PC-9 (cell line): ENCODE measurements at places on chromosomes 7 and 10. TPM values are rescaled to one million over a fixed set of nuclear protein-coding genes. Genes with fewer than 3 reads are reported as not detected.

The HNRNPA2B1 gene
- 526 and 792 TPM in 2 replicates for total RNA-seq

The TUBAL3 gene
- total RNA-seq: 0.35 and 0.52 TPM in 2 replicates

The CH25H gene
- not detected in 2 replicates for total RNA-seq

The SPDYE16 gene
- total RNA-seq: not detected in 2 replicates

The TRPV6 gene
- total RNA-seq: 13.5 and 14.7 TPM in 2 replicates

The IPMK gene
- 6.9 and 11.1 TPM in 2 replicates for total RNA-seq

The COBL gene
- total RNA-seq: 49.4 and 51.4 TPM in 2 replicates

The CTAGE4 gene
- total RNA-seq: 5.8 and 8.2 TPM in 2 replicates

The MYL10 gene
- total RNA-seq: not detected in 2 replicates

The ADCYAP1R1 gene
- not detected in 2 replicates for total RNA-seq

The ADAM22 gene
- 13.0 and 14.0 TPM in 2 replicates for total RNA-seq

The GPR15LG gene
- not detected in 2 replicates for total RNA-seq

The HABP2 gene
- total RNA-seq: not detected in 2 replicates

The ACTR3C gene
- 24.1 and 34.5 TPM in 2 replicates for total RNA-seq

The CASTOR2 gene
- 35.2 and 49.1 TPM in 2 replicates for total RNA-seq

The TMEM139 gene
- total RNA-seq: 89.7 and 131 TPM in 2 replicates

The FAM25C gene
- total RNA-seq: not detected in 2 replicates

The DNAJC12 gene
- 0.33 TPM in 1 of 2 replicates, not detected in the other for total RNA-seq

The PAPOLB gene
- not detected in 2 replicates for total RNA-seq

The LFNG gene
- total RNA-seq: 21.3 and 24.7 TPM in 2 replicates

The LZTS2 gene
- total RNA-seq: 32.5 and 39.5 TPM in 2 replicates

The LRRD1 gene
- not detected in 2 replicates for total RNA-seq

The TBC1D12 gene
- total RNA-seq: 3.1 and 3.9 TPM in 2 replicates

The CSTF2T gene
- total RNA-seq: 18.4 and 22.4 TPM in 2 replicates

The LIPF gene
- not detected in 2 replicates for total RNA-seq

The CHST3 gene
- total RNA-seq: 21.3 and 23.3 TPM in 2 replicates

The PON2 gene
- 45.8 and 50.3 TPM in 2 replicates for total RNA-seq

The CYP3A4 gene
- total RNA-seq: not detected in 2 replicates

The ITPRIP gene
- 6.7 and 8.5 TPM in 2 replicates for total RNA-seq

The LHFPL3 gene
- total RNA-seq: not detected in 2 replicates

The GRID2IP gene
- total RNA-seq: 1.3 and 1.7 TPM in 2 replicates

The GRM8 gene
- not detected in 2 replicates for total RNA-seq

The UCN3 gene
- total RNA-seq: not detected in 2 replicates

The SEMA3D gene
- 2.6 and 4.8 TPM in 2 replicates for total RNA-seq

The FBXO24 gene
- total RNA-seq: 2.7 and 4.6 TPM in 2 replicates

The BMPER gene
- 0.33 and 0.50 TPM in 2 replicates for total RNA-seq

The PRKG1 gene
- 0.68 and 0.70 TPM in 2 replicates for total RNA-seq

The PNLIPRP3 gene
- total RNA-seq: not detected in 2 replicates

The MSS51 gene
- total RNA-seq: 2.4 and 3.3 TPM in 2 replicates

The RET gene
- total RNA-seq: not detected in 2 replicates

The SOSTDC1 gene
- total RNA-seq: not detected in 2 replicates

The SSC4D gene
- total RNA-seq: 3.5 and 3.9 TPM in 2 replicates

The GNG11 gene
- total RNA-seq: 2.3 and 4.4 TPM in 2 replicates

The PPP1R3A gene
- total RNA-seq: not detected in 2 replicates

The PRSS2 gene
- not detected in 2 replicates for total RNA-seq

The UPK3BL2 gene
- 24.3 and 36.8 TPM in 2 replicates for total RNA-seq
